NCI-H187 treated with DMSO at 0.1 percent for 48 hours (cell line): ENCODE measurements at places on chromosomes 7 and 10.

GRCh38 chr7:6128205-6128604, 97.0 kb downstream of the ANKRD61 start:
- no peak for DNase-seq

DNA sequence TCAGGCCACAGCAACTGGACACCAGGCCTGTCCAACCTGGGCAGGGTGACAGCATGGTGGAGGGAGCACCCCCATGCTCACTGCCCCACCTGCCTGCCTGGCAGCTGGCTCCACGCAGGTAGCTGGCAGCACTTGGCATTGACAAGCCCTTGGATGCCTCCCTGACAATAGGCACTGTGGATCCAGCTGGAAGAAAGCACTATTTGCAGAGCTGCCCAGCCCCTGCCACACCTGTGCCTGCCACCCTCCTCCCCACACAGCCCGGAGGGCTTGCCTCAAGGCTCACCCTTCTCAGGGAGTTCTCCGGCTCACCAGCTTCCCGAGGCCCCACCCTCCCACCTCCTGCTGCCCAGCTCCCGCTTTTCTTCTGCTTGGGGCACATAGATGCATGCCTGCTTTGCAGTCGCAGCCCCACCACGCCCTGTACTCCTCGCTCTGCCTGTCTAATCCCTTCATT, 160.1 kb downstream of the NEURL1 start:
- no peak for DNase-seq

GRCh38 chr10:99880080-99880835, 97.8 kb downstream of the ABCC2 start:
- no peak for DNase-seq

DNA sequence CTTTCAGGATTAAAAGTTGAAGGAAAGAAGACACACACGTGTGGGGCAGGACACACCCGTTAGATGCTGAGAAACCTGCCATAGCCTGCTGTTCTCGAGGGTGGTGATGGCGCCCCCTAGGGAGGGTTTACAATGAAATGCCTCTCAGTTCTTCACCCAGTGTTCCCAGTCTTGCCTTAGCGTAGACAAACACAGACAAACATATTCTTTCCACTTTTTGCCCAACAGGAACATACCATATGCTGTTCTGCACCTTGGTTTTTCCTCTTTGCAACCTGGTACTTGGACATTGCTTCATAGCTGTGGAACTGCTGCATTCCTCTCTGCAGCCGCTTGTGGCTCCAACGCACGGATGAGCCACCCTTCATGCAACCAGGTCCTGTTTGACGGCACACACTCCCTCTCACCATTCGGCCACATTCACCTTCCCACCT, 23.3 kb upstream of the HSPA12A start:
- no peak for DNase-seq

- no peak for DNase-seq
Observed at GRCh38 chr7:113404245-113404644, 285.9 kb upstream of the SMIM30 start.

- DNase-seq = no peak
Observed at GRCh38 chr7:36276428-36277248, 113.0 kb upstream of the ANLN start.

DNA sequence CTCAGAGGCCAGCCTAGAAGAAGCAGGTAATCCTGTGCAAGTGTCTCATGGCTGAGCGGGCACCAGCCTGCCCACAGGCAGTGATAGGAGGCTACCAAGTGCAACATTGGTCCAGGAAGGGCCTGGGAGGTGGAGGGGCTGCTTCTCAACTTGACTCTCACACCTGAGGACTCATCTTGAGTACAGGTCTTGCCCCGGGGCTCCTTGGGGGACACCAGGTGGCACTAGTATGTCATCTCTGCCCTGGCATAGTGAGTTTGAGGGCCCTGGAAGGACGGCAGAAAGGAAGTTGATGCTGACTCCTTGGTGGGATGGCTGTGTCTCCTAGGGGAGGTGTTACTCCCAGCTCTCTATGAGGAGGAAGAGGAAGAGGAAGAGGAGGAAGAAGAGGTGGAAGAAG, 2.3 kb downstream of the CCDC136 start:
- no peak for DNase-seq

GRCh38 chr7:147014286-147014955, 897.8 kb downstream of the CNTNAP2 start:
- DNase-seq = no peak

GRCh38 chr7:22700559-22701002, 26.4 kb upstream of the IL6 start:
- DNase-seq = no peak

GRCh38 chr7:130272381-130273080, 5.9 kb downstream of the CPA2 start:
- peak; percentile 44 for DNase-seq

DNA sequence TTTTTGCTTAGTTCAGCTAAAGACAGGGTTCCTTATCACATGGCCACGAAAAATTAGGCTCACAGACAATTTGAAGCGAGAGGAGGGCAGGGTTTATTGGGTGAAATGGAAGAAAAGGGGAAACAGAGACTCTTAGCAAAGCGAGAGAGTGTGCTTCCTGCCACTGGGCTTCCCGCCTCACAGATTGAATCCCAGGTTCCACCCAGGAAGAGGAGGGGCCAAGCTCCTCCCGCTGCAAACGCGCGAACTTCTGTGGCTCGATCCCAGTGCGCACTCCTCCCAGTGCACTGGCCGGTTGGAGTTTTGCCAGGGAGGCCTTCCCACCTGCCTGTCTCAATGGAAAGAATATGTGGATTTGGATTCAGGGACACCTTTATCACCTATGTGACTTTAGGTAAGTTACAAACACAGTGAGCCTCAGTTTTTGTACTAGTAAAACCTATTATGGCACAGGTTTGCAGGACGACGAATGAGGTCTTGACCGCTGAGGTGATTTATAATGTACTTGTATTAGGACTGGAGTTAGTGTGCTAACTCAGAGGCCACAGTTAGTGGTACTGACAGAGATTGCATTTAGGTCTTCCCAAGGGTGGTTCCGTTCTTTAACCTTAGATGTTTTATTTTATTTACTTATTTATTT, 48.5 kb upstream of the SP8 start:
- DNase-seq = no peak

GRCh38 chr7:27546610-27547009, 116.1 kb downstream of the HIBADH start:
- DNase-seq = no peak

DNA sequence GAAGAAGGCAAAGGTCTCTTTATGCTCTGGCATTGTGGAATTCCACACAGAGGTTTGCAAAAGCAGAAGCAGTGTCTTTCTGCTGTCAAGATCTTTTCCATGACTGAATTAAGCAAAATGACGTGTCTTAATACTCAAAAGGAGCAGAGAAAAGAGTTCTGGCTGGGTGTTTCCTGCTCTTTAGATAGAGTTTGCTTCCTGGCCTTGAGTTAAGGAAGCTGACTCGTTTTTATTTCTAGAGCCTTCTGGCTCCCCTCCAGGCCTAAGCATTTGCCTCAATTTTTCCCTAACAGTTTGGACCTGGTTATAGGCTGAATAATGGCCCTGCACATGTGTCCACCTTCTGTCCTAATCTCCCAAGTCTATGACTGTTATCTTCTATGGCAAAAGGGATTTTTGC, 21.6 kb downstream of the TAS2R41 start:
- DNase-seq = no peak

- DNase-seq = no peak
Observed at GRCh38 chr7:24129597-24129996, 154.4 kb upstream of the NPY start.

DNA sequence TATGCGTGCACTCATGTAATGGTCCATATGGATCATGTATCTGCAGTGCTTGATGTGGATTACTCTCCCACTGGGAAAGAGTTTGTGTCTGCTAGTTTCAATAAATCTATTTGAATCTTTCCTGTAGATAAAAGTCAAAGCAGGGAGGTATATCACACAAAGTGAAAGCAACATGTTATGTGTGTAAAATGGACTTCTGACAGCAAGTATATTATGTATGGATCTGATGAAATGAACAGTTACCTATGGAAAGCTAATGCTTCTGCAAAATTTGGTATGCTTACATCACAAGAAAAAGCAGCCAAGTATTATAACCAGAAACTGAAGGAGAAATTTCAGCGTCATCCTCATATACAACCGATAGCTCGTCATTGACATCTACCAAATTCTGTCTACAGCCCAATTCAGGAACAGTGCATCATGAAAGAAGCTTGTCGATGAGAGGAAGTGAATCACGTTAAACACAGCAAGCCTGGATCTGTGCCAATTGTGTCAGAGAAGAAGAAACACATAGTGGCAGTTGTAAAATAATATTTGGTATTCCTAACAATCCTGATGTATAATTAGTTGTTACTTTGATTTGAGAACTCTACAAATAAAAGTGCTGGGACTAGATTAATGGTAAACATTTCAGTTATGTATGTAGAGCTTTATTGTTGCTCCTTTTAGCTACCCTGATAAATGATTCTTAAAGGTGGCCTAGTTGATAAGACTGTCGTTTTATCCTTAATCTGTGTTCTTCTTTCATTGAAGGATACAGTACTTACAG, 14.2 kb upstream of the SYPL1 start:
- no peak for DNase-seq

GRCh38 chr10:44047361-44047760, 337.5 kb downstream of the CXCL12 start:
- no peak for DNase-seq

- no peak for DNase-seq
Observed at GRCh38 chr7:25754333-25754732, 397.7 kb upstream of the NFE2L3 start.

DNA sequence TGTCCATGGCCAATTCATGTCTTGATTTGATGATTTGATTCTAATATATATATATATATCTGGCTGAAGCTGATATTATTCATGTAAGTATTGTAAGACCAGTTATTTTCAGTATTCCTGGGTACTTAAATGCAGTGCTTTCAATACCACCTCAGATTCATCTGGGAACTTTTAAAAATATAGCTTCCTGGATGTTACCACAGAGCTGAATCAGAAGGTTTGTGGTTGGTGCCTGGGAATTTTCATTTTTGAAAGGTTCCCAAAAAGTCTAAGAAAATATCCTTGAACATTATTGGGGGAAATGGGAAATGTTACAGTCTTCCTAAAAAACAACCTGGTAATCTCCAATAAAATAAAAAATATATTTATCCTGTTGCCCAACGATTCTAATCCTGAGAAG, 10.7 kb upstream of the PPP3CB start:
- DNase-seq = no peak

DNA sequence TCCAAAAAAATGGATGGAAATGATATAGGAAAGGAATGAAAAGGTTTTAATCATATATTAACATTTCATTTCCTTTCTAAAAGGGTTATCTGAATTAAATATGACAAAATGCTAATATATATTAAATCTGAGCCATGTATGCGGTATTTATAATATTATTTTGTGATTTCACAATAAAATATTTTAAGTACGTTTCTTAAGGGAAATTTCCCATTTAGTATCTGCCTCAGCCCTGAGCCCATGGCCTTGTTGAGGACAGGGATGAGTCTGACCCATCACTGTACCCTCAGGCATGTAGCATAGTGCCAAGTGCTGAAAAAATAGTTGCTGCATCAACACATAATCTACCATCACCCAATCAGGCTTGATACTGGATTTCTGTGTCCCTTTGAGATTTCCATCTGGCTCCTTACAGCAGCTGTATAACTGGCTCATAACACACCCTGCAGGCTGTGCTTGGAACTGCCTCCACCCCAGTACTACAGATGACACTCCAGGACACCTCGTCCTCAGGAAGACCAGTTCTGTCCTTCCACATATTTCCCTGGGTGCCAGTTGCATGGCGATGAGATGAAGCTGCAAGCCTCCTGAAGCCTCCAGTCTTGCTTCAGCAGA, 59.4 kb upstream of the ASAH2 start:
- no peak for DNase-seq

DNA sequence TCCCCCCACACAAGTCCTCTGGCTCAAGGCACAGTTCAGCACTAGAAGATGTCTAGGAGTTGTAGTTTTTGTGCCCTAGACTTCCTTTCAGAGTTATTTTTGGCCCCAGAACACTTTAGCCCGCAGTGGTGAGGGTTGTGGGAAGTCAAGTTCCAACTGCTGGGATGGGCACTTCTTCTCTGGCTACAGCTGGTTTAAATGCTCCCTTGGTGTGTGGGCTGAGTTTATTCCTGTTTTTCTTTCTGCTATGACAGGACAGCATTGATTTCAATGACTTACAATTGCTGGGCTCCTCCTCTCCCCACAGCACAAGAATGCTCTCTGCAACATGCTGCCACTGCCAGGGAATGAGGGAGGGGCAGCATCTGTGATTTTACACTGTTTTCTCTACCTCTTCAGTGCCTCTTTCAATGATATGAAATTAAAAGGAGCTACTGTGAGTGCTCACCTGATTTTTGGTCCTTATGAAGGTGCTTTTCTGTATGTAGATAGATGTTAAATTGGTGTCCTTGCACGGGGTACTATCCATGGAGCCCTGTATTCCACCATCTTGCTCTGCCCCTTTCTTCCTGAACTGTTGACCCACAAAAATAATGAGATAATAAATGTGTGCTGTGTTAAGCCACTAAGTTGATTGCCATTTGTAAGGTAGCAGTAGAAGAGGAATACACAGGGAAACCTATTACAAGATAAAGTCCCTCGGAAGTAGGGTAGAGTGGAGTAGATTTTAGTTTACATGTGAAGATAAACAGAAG, 56.3 kb downstream of the SLC13A1 start:
- no peak for DNase-seq

- no peak for DNase-seq
Observed at GRCh38 chr10:117553142-117553814, 10.7 kb downstream of the EMX2 start.

GRCh38 chr7:20301311-20301939, 29.3 kb upstream of the ITGB8 start:
- DNase-seq = no peak
